ENCODE measurements at places on chromosomes 13 and 19.

DNA sequence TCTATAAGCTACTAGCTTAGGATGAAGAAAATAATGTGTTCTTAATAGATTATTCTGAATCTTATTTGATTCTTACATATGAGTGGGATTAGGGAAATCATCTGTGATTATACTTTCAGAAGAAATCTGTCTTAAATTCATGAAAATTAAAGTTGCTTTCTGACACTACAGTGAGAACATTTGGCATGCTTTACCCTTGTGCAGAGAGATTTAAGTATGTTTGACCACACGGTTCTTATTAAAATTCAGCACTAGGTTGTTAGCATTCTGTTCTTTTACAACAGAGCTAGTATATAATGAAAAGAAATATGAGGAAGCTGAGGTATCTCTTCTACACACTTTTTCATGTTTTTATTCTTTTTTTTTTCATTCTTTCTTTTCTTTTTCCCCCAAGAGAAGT is 2723.9 kb downstream of the PCDH9 start:
- no peak for DNase-seq

DNA sequence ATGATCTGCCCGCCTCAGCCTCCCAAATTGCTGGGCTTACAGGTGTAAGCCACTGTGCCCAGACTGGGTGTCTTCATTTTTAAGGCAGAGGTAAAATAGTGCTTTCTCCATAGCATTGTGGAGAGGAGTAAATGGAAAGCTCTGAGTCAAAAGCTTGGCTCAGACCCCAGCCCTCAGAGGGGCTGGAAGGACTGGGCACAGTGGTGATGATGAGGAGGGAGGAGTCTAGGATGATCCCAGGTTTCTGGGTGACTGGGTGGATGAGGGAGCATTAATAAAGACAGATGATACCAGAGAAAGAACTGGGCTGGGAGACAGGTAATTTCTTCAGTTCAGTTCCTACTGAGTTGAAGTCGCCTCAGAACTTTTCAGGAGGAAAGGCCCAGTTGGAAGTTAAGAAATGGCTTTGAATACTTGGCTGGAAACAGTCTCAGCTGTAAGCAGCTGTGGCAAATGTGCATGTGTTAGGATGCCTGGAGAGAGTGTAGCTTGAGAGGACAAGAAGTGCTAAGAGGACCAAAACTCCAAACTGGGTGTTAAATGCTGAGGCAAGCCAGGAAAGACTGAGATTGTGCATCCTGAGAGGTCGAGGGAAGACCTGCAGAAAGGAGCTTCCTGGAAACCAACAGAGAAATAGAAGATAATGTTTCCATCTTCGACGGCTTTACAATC is 37.1 kb upstream of the MEDAG start:
- DNase-seq, result no peak

DNA sequence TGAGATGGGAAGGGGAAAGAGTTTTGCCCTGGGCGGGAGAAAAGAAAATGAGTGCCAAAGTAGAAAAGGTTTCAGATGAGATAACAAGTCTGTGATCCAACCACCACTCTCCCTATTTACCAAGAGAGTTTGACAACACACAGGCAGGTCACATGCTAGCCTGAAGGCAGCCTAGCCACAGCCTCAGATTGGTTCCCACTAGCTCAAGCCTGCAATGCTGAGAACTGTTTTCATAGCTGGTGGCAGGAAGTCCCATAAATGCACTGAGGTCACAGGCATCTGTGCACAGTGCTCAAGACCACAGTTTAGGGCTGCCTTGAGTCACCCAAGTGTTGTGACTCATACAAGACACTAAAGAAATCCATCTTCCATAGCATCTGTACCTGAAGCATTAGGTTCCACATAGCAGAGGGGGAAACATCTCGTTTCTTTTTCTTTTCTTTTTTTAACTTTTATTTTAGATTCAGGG is 18.5 kb upstream of the POP4 start:
- DNase-seq, result peak; percentile 23

GRCh38 chr13:21826214-21827015 is 155.5 kb downstream of the FGF9 start:
- DNase-seq, result no peak

DNA sequence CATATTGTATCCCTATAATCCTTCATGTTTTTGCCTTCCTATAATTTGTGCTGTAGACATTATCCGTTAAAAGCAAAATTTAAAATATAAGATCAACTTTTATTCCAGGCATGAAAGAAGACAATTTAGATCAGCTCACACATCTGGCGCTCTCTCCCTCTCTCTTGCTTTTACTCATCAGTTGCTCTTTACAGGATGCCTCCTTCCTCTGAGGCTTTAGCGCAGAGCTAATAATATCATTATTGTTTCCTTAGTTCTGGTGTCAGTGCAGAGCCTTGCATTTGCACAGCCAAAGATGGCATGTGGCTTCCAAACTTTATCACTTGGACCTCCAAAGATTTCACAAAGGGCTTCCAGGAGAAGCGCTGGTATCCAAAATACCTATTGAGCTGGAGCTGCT is 295.1 kb downstream of the FGF9 start:
- no peak for DNase-seq

- no peak for DNase-seq
These were observed 5.5 kb upstream of the ZFP82 start for GRCh38 chr19:36423925-36424324.

DNA sequence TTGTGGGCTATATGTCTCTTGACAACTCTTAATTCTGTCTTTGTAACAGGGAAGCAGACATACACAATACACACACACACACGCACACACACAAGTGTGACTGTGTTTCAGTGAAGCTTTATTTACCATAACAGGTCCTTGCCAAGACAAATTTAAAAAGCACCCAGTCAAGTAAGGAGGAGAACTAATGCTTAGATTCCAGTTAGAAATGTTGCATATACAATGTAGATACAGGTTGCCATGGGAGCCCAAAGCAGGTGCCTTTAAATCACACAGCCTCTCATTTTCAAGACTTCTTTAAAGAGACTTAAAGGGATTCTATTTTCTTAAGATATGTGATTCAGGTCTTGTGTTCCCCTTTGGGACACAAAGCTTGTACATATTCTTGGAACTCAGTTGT is 1551.9 kb downstream of the EFNB2 start:
- DNase-seq, result no peak

DNA sequence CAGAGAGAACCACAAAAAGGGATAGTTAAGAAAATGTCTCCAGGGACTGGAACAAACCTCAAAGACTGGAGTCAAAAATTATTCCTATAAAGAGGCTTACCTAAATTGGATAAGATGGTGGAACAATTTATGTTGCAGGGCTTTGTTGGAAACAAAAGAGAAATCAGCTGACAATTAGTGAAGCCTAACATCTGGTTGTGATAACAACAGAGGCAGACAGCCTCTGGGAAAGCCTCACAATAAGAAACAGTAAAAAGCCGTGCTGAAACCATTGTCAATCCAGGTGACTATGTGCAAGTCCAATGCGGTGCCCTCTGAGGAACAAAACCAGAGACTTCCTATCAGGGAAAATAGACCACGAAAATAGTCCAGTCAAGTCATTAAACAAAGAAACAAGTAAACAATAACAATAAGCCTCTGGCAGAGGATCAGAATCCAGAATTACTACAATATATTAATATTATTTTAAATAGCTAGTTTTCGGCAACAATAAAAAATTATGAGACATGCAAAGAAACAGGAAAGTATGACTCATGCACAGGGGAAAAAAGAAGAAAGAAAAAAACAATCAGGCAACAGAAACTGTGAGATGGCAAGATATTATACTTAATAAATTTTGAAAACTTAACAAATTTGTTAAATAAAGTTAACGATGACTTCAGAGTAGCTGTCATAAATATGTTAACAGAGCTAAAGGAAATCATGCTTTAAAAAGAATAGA is 99.7 kb upstream of the RXFP2 start:
- DNase-seq, result no peak

- DNase-seq, result no peak
These were observed 84.0 kb downstream of the ALOX5AP start for GRCh38 chr13:30819136-30819888.

DNA sequence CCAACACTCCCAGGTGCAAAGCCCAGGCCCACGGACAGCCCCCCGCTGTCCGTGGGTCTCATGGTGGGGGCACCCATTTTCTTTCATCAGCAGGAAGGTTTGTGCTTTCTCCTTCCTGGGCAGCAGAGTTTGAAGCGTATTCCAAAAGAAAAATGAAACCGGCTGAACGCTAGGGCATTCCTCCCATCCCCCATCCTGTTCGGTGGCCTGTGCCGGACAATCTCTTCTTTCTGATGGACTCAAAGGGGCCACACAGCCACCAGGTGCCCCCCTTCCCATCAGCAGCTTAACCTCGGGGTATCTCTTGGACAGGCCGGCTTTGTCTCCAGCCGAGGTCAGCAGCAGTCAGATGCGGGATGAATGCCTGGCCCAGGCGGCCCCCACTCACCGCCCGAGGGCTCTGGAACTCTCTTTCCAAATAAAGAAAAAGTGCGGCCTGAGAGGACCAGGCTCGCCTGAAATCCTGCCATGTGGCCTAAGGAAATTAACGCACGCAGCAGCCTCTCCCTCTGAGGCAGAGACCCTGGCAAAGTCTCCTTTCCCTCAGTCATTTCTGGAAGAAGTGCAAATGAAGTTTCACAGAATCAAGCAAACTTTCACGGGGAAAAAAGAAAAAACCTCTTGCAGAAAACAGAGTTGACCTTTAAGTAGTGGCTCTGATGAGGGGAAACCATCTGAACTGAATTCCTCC is 67.8 kb downstream of the RASA3 start:
- DNase-seq, result no peak

DNA sequence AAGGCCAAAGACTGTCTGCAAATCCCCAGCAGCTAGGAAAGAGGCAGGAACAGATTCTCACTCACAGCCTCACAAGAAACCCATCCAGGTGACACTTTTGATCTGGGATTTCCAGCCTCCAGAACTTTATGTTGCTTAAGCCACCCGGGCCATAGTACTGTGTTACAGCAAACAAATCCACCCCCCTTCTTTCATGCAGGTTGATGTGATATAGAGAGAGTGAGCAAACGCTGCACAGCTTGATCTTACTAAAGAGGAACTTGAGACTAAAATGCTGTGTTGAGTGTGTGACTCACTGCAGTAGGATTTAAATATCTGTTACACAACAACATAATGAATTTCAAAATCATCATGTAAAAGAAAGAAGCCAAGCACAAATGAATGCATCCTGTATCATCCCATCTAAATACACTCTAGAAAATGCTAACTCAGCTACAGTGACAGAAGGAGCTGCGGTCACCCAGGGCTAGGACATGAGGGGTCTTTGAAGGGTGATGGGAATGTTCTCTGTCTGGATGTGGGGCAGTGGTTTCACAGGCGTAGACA is 32.2 kb downstream of the RCBTB2 start:
- DNase-seq, result no peak

DNA sequence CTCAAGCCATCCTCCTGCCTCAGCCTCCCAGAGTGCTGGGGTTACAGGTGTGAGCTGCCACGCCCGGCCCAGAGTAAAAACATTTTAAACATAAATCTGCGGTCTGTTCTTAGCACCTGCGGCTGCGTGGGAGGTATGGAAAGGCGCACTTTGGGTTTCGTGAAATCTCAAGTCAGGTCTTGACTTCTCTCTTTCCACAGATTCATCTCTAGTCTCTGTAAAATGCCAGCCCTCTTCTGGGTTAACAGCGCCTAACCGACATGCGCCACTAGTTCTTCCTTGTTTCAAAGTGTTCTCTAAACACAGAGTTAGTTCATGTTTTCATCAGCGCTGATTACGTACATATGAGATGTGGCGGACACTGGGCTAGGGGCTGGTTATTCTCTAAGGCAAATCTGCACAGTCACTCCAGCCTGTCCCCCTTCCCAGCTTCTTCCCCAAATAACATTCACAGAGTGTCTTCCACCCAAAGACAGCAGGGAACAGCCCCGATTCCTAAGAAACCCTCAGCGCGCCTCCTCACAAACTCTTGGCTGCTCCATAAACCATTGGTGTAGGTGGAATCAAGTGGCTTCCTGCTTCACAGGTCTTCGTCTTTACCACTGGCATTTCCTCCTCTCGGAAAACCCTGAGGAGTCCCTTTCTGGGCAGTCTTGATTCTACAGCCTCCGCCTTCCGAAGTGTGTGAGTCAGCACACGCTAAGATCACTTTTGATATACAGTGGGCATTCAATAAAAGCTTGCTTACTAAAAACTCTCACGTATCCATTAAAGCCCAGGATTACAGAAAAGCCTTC is 1.4 kb downstream of the PARP4 start:
- DNase-seq, result peak; percentile 3

GRCh38 chr19:50831026-50831396 is 2.4 kb downstream of the KLK15 start:
- no peak for DNase-seq

- DNase-seq, result no peak
These were observed 4.8 kb upstream of the C1QTNF9 start for GRCh38 chr13:24304620-24305019.

DNA sequence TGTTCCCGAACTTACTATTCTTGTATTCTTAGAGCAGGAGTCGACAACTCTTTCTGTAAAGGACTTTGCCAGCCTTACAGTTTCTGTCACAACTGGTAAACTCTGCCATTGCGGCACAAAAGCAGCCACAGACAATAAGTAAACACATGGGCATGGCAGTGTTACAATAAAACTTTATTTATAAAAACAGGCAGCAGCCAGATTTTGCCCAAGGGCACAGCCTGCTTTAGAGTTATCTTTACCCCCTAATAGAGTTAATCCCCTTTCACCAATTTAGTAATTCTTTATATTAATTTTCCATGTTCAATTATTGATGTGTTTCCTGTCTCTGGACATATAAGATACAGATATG is 19.4 kb downstream of the DOCK9 start:
- no peak for DNase-seq

DNA sequence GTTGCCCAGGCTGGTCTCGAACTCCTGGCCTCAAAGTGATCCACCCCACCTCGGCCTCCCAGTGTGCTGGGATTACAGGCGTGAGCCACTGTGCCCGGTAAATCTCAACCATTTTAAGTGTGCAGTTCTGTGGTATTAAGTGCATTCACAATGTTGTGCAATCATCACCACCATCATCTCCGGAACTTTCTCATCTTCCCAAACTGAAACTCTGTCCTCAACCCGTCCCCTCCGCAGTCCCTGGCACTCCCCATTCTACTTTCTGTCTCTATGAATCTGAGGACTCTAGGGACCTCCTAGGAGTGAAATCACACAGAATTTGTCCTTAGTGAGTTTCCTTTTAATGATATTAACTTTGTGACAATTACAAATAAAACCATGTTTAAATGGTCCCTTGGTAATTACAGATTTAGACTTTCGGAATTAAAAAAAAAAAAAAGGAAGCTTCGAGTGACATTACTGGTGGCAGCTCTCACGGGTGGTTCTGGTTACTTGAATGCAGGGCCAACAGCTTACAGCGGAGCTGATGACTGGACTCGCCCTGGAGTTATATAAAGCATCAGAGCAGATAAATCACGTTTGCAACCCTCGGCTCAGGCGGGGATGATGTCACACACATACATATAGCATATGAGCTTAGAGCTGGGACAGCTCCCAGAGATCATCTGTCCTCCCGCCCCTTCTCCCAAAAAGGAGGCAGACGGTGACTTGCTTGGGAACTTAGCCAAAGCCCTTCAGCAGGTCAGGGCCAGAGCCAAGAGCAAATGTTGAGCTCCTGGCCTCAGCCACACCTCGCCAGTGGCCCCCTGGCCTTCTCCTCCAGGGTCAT is 89.8 kb downstream of the ZNF557 start:
- DNase-seq, result no peak

All from activated CD8-positive, alpha-beta memory T cell treated with anti-CD3 and anti-CD28 coated beads for 1 hour (primary cell).